ENCODE measurements at places on chromosomes 13 and 19.

- DNase-seq: no peak
Measured at GRCh38 chr19:37227996-37228395, 10.0 kb downstream of the ZNF383 start.

GRCh38 chr19:34500656-34501120 lies 19.1 kb downstream of the WTIP start:
- DNase-seq: no peak

- no peak for DNase-seq
Measured at GRCh38 chr19:30968210-30968609, 381.0 kb downstream of the TSHZ3 start.

GRCh38 chr13:59673286-59673685 lies 490.4 kb downstream of the DIAPH3 start:
- no peak for DNase-seq

GRCh38 chr19:3201072-3201700 lies 15.5 kb downstream of the NCLN start:
- DNase-seq: no peak

GRCh38 chr19:16587833-16588823 lies 15.9 kb upstream of the SLC35E1 start:
- DNase-seq: no peak

All from smooth muscle cell of the brain vasculature (primary cell).